Posterior cingulate gyrus (tissue), 11 donors: ENCODE measurements at places on chromosomes 2 and 18.

DNA sequence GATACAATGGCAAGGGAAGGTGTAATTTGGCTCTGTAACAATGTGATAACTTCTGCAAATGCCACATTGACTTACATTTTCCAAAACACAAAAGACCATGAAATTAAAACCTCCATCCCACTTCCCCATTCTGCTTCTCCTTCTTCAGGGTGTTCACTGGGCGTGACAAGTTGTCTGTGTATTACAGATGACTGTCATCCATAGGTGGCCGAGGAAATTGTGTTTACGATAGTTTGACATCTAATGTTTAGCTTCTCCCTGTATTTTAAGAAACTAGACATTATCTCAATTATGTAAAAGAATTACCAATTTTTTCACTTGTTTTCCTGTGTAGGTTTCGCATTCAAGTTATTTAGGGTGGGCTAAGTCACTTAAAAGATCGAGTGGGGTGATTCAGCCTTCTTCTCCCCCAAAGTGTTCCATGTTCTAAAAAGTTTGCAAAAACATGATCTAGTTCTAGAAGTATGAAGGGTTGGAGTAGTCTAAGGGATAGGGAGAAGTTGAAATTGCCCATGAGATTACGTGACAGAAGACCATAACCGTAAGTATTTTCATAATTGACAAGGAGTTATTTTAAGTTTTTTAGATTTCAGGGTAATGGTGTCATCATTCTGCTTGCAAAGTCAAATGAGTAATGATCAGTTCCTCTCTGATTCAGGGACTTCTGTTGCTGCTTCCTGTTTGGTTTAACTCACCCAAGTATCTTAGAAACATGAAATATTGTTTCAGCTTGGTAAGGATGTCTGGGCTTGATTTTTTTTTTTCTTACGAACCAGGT lies 25.2 kb upstream of the CYTIP start:
- DNase-seq: no peak

- DNase-seq: peak; percentile 59
These were observed 12.5 kb downstream of the BOK start for GRCh38 chr2:241570961-241571581.

GRCh38 chr2:128732976-128733431 lies 414.3 kb upstream of the HS6ST1 start:
- DNase-seq: no peak

GRCh38 chr2:236393581-236393980 lies 129.4 kb upstream of the ASB18 start:
- DNase-seq: no peak

DNA sequence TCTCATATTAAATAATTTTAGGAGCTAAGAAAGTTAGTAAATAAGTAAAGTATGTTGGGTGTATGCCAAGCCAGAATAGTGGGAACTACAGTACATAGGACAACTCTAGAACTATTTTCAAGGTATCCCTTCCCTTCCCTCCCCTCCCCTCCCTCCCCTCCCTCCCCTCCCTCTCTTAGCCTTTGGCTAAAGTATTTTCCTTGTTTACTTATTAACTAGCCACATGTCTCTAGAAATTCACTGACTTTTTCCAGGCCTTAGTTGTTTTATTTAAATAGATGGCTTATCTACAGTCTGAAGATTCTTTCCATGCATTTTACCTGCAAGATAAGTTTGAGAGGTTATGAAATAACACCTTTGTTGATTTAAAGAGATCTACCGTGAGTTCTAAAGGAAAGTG lies 402.1 kb downstream of the PARD3B start:
- no peak for DNase-seq

- no peak for DNase-seq
These were observed 110.1 kb downstream of the RGPD3 start for GRCh38 chr2:106358081-106358480.

GRCh38 chr18:44924785-44925499 lies 244.3 kb downstream of the SETBP1 start:
- DNase-seq: no peak

GRCh38 chr18:58125183-58125582 lies 81.2 kb downstream of the NEDD4L start:
- DNase-seq: no peak

DNA sequence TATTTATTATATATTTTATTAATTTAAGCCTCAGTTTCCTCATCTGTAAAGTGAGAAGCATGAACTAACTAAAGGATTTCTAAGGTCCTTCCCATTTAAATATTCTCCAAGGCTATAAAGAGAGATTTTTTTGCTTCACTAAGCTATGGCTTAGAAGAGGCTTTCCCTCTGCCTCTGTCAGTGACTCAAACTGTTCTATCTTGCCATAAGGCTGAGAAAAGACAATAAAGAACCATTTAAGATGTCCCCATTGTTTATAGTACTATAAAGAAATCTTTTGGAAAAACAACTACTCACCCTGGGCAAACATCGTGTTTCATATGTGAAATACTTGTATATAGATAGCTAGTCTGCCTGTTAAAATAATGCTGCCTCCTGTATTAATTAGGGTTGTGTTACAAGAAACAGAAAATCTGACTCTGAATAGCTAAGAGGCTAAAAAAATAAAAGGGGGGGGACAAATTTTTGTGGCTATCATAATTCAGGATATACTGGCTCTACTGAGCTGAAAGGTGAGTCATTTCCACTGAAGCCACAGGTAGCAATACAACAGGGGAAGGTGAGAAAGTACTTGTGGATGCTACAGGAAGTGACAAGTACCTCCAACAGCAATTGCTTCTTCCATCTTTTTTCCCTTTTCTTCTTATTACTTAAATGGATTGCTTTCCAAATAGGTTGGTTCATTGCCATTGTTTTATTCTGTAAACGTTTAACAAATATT lies 25.4 kb downstream of the EPHA4 start:
- DNase-seq: no peak

DNA sequence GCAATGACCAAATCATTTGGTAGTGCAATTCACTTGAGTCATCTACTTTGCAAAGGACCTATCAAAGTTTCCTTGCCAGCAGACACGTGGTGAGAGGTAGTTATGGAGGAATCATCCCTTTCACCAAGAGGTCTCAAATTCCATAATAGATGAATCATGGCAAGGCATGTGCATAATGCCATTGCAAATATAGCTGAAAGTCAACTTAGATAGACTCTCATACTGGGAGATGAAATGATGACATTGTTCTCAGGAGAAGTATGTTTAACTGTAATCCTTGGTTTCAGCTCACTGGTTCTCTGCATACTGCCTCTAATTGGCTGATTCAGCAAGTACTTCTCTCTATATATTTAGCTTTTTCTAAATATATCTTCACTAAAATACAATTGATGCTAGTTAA lies 57.2 kb downstream of the CALCRL start:
- no peak for DNase-seq

DNA sequence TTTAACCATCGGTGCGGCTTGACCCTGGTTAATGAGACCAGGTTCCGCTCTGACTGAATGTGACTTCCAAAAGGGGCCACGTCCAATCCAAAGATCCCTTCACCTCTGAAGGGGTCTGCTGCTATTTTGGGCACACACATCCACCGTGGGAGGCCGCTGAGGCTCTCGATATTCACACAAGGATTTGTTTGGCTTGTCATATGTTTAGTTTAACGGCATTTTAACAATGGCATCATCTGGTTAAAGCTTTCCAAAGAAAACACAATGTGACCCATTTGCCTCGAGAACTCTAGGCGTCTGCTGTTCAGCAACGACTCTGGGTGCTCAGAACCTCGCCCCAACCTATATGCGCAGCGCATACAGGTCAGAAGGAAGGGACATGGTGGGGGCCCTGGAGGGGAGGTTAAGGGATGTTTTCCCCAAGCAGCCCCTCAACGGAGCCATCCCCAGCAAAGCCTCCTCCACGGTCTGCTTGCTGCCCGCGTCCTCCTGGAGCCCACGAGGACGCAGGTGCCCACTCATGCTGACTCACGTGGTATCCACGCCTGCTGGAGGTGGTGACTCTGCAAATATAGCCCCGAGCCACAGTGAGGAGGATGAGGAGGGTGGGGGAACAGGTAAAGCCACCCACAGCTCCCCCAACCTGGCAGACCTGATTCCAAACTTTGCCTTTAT lies 260.3 kb downstream of the HDAC4 start:
- DNase-seq: no peak

GRCh38 chr18:46497129-46497528 lies 159.9 kb downstream of the LOXHD1 start:
- DNase-seq: no peak

DNA sequence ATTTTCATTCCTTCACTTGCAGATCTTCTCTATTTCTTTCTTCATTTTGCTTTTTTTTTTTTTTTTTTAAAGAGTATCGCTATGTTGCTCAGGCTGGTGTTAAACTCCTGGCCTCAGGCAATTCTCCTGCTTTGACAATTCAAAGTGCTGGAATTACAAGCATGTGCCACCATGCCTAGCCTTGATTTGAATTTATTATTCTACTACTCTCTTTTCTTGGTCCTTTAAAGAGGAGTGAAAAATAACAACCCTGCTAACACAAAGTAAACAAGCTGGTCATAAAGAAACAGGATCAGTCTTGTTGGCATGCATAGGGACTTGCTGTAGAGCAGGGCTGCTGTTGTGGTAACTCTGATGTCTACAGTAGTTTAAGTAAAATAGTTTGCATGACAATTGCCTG lies 1615.3 kb upstream of the ZEB2 start:
- no peak for DNase-seq

- DNase-seq: no peak
These were observed 319.0 kb upstream of the CXCR4 start for GRCh38 chr2:136436936-136437335.

GRCh38 chr2:9300829-9301453 lies 94.3 kb downstream of the ASAP2 start:
- DNase-seq: no peak

GRCh38 chr2:176534798-176535466 lies 265.7 kb downstream of the MTX2 start:
- no peak for DNase-seq

DNA sequence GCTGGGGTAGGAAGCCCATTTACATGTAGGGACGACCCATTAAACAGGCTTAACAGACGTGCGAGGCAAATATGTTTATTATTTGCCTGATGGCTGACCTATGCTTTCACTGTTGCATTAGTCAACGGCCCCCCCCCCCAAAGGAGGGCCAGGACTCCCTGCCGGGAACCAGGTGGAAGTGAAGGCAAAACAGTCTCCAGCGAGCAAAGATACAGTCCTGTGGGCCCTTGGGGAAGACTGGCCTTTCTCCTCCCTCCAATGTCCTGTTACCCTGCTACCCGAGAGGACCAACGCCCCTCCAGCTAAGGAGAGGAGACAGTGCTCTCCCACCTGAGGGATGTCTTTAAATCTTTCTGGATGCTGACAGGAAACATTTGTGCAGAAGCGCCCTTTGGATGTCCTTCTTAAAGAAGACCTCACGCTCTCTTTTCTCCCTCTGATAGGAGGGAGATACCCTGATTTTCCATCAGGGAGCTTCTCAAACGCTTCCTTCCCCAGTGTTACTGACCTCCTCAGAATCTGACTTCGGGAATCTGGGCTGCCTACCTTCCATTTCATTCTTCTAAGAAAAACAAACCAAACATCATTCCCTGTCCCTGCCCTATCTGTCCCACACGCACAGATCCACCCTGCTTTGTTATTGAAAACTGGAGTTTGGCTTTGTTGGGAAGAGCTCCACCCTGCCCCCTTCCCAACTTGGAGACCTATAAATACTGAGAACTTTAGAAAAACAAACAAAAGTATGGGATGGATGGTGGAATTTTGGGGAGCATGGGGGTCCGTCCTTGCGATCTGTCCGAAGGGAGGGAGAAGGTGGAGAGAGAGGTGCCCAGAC lies 135.9 kb upstream of the SIX3 start:
- no peak for DNase-seq

DNA sequence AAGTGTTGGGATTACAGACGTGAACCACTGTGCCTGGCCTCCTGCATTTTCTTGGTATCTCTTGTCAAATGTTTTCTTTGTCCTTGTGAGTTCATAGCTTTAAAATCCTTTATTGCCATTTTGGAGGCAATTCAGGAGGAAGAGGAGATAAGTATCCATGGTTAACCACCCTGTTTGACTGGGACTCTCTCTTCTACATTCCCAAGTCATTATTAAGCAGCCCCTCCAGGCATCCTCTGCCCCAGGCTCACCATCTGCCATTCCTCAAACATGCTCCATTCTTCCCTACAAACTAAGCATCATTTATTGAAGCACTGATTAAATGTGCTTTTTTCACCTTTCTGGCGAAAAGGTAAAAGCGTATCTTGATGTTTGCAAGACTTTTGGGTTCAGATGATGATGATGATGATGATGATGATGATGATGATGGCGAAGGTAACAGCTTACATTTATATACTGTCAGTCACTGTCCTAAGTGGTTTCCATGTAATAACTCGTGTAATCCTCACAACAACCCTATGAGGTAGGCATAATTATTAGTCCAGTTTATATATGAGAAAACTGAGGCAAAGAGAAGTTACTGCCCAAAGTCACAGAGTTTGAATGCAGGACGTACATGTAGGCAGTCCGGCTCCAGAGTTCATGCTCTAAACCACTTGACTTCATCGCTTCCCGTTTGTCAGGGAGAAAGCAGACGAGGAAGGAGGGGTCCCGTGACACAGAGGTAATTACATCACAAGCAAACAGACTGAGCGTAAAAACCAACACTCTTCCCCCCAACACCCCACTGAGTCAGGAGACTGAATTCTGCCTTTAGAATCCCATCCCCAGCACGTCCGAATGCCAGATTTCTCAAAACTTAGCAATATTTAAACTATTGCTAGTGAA lies 69.7 kb upstream of the ACKR3 start:
- no peak for DNase-seq

DNA sequence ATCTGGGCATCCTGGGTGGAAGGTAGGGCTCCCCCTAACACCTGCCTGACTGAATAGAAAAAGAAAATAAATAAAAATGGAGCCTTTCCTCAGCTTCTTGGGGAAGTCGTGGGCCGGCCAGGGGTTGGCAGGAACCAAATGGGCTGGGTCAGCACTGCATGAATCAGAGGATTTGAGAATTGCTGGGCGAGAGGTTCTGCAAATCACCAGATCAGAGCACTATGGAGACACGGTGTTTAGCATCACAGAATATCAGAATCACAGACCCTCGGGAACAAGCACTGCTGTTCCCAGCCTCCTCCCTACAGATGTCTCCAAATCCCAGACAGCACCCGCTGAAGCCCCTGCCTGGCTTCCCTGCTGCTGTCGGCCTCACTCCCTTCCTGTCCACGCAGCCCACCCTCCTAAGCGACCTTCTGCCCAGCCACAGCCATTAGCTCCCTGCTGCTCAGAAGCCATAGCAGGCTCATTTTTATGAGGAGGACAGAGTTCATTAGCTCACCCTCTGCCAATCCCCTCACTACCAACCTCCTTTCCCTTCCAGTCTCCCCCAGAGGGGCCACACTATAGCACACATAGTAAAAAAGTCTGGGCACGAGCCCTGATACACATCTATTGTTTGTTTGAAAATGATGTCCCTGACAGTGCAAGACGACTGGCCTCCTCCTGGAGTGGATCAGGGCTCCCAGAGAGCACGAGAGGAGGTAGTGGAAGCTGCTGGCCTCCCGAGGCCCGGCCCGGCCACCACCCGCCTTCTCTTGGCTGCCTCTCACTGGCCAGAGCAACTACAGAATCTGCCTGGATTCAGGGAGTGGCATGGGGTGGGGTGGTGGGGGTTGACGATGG lies 64.6 kb upstream of the TAF1B start:
- no peak for DNase-seq

DNA sequence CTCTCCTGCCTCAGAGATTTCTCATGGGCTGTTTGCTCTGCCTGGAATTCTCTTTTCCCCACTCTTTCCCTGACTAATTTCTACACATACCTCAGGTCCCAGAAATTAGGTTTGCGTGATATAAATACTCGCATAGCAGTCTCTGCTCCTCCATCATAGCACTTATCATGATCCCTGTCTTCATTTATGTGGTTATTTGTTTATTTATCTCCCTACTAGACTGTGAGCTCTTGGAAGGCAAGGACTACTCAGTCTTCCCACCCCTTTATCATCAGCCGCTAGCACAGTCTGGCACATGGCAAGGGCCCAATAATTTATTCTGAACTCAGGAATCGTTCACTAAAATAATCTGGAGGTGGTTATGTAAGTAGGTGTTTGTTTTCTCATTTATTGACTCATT lies 79.3 kb downstream of the ADCYAP1 start:
- no peak for DNase-seq
